Lung microvascular endothelial cell (primary cell): ENCODE measurements at places on chromosomes 7 and 10. TPM values are rescaled to one million over a fixed set of nuclear protein-coding genes. Genes with fewer than 3 reads are reported as not detected.
A peak's percentile ranks its signal among the peaks of the same experiment; 100 is the strongest.

Gene CYP17A1
- total RNA-seq = not detected in 2 replicates

DNA sequence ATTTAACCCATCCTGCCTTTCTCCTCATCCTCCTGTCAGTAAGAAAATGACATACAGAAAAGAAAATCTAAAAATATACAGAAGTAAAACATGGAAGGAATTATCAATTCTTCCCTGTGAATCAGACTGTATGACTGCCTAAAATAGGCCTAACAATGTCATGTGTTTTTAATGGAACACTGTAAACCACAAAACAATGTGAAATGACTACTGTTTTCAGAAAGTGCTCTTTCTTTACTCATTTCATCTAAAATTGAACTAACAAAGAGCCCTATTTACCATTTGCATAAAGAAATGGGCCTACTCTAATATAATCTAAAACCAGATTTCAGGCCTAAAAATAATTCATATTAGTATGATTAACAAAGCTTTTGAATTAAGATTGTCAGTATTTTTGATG, 35.7 kb downstream of the SEMA3E start:
- no peak for DNase-seq

DNA sequence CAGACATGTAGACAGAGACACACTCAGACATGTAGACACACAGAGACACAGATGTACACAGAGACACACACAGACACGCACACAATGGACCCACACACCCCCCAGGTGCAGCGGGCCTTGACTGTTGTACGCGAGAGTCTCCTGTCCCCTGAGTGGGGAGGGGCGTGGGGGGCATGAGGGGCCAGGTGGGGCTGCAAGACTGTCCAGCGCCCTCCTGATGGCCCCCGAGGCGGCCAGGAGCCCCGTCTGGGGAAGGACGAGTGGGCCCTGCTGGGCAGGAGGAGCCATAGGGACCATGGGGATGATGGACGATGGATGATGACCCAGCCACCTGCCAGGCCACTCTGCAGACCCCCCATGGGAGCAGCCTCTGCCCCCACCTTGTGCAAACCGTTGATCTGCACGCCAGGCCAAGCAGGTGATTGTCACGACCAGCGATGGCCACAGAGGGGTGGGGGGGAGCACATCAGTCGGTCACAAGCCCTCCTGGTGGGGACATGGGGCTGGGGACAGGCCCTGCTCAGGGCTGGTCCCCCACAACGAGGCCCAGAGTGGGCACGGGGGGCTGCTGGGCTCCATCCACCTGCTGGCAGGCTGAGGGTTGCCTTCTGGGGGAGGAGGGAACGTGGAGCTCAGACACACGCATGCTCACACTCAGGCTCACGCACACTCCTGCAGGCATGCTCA, 11.6 kb downstream of the VENTX start:
- no peak for DNase-seq

DNA sequence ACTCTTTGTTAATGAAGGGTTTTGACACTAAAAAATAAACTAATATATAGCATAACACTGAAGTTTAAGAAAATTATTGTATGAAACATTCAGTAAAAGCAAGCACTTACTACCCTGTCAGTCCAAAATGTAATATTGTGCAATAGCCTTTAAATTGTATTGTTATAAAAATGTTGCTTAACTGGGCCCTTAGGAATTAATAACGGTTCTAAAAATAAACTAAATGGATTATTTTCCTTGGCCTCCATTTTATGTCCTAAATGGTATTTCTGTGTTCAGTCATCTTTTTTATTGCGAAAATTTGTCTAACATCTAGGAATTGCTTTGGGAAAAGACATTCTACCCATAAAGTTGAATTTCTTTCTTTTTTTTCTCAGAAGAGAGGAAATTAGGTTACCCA, 49.0 kb upstream of the ABI1 start:
- no peak for DNase-seq

Gene HMX2
- not detected in 2 replicates for total RNA-seq

DNA sequence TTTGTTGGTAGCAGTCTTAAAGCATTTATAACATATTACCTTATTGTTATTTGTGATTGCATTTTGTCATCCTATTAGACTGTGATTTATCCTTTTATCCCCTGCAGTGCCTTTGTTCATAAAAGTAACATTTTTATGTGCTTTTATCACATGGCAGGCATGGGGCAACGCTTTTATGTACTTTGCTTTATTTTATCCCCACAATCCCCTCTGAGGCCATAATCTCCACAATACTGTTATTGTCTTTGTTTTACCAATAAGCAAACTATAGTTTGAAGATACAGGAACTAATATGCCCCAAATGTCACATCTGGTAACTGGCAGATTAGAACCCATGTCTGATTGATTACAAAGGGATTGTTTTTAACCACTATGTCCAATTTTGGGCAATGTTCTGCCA, 613.5 kb downstream of the REEP3 start:
- DNase-seq = no peak

DNA sequence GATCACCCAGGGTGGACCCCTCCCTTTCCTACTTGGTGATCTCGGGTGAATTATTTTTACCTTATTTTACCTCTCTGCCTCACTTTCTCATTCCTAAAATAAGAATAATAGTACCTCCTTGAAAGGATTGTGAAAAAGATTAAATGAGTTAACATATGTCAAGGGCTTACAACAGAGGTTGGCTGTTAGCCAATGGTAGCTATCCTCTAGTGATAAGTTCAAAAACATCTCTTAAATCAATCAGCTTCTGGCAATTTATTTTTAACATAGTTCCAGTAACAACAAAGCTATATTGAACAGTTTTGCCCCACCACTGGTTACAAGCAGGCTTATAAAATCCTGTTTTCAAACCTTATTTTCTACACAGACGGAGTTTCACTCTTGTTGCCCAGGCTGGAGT, 45.4 kb downstream of the TMEM168 start:
- DNase-seq = no peak

DNA sequence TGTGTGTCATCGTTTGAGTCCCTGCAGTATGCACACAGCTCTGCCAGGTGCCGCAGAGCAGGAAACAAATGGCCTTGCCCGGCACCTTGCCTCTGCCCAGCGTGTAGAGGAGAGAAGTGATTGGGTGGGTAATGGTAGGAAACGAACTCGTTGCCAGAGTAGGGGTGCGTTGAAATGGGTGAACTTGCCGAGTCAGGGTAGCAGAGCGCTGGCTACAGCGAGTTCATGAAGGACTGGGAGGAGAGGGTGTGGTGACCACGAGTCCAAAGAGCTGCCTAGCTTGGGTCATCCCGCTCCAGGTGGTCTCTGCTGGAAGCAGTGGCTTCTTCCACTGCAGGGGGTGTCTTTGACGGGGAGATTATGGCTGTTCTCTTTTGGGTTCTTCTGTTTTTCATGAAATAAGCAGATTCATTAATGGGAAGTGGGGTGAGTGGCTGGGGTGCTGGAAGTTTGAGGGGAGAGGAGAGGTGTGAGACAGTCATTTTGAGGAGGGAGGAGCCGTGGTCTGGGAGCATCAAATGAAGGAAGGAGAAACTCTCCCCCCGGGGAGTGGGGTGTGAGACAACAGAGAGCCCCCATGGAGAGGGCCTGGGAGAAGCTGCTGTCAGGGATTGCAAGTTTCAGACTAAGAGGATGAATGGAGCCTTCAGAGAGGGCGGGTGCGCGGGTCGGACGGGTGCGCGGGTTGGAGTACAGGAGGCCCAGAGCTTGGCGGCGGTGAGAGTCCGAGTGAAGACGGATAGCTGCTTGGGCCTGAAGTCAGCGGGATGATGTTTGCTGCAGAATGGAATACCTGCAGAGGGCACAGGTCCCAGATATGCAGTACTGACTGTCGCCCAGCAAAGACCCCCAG, 26.2 kb downstream of the PPP2R2D start:
- no peak for DNase-seq

DNA sequence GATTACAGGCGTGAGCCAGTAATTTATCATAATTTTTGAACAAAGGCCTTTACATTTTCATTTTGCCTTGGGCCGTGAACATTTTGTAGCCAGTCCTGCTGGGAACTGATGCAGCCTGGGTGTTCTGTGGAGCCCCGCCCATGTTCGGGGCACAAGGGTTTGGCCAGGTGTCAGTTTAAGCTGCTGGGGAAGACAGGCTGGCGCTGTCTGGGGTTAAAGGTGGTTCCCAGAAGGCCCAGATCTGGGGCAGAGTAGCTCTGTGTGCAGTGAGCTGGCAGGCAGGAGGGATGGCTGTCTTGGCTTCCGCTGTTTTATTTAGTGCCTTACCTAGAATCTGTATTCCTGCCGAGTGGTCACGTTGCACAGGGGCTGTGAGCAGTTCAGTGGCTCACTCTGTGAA, 50.2 kb downstream of the DOCK1 start:
- DNase-seq = no peak

DNA sequence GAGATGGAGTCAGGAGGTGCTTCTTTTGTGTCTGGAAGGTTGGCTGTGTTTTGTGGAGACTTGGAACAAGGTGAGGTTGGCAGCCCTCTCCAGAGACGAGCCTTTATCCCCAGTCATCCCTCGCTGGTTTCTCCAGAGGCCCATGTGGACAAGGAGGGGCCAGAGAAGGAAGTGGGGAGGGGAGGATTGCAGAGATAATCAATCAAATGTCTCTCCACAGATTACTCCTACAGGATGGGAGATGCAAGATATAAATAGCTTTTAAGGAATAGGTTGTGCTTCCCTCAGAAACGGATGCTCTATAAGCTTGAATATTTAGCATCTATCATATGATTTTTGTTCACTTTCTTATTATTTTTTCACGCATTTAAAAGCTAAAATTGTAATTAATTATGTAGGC, 70.4 kb upstream of the VWDE start:
- DNase-seq = no peak

DNA sequence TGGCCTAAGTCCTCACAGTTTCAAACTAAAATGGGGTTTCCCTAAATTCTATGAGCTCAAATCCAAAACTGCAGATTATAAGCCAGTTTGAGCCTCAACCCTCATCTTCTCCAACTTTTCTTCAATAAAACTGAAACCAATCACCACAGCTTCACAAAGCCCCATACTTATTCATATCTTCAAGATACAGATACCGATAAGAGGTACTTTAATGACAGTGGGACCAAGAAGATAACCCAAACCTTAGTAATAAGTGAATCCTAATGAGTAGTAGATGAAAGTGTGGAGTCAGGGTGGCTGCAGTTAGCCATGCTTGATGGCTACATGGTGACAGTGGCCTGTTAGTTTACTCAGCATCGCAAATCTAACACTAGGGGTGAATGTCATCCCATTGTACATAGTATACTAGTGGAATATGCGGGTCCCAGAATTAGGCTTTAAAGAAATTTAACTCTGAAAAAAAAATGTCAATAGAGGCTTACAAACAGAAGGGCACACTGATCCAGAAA, 395.8 kb upstream of the PHF14 start:
- DNase-seq = no peak

DNA sequence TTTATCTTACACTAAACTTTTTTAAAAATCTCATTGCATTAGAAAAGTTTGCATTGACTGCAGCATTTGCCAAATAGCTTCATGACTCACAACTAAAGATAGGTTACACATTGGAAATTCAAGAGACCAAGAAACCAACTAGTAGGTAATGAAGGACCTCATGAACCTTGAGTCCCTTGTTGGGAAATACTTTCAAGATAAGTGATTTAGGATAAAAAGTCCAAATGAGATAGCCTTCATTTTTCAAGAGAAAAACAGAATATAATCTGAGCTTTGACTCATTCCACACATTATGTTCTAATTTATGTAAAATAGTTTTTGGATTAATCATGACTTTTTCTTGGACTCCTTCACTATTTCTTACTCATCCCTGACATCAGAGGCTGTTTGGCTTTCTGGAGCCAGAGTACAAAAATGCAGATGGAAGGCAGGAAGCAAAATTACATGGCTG, 13.1 kb upstream of the LIPF start:
- DNase-seq = no peak

GRCh38 chr7:105279688-105280007, 109.1 kb downstream of the SRPK2 start:
- DNase-seq = no peak

Gene PLA2G12B
- total RNA-seq = 0.22 TPM in 1 of 2 replicates, not detected in the other

Gene TACR2
- 0.60 TPM in 1 of 2 replicates, not detected in the other for total RNA-seq

Gene TMEM176A
- total RNA-seq = not detected in 2 replicates

Gene ITPRID1
- not detected in 2 replicates for total RNA-seq

Gene SFXN2
- 2.8 and 5.0 TPM in 2 replicates for total RNA-seq

Gene ACSM6
- not detected in 2 replicates for total RNA-seq

GRCh38 chr10:79047875-79048638, 20.7 kb upstream of the ZMIZ1 start:
- peak; percentile 31 for DNase-seq

- DNase-seq = peak; percentile 14
Observed at GRCh38 chr7:38463277-38464225, 167.6 kb downstream of the AMPH start.

Gene TRIM73
- total RNA-seq = 0.44 and 1.2 TPM in 2 replicates

- DNase-seq = no peak
Observed at GRCh38 chr10:42865716-42866114, 83.1 kb downstream of the BMS1 start.
